ENCODE measurements at places on chromosomes 3 and 15.

DNA sequence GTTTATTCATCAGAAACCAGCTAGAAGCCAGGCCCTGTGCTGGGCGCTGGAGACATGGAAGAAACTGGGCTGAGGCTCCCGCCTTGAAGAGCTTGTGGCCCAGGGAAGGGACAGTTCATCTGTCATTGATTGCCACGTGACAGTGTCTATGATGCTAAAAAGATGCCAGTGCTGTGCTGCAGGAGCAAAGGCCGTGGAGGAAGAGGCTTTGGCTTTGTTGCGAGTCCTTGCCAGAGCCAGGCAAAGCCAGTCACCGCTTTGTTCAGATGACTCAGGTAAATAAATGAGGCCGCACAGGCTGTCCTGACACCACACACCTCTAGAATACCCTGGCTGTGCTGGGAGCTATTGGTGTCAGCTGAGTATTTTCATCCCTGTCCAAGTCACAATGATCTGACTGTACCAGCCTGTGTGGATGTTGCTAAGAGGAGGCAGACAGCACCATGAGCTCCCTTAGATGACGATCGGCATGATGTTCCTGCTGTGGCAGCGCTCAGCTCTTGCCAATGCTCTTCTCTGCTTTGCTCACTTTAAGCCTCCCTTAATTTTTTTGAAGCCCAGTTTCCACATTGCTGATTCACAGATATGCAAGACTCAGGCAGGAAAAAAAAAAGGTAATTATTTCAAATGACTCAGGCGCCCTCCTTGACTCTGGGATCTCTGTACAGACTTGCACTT, 77.5 kb downstream of the CCNL1 start:
- DNase-seq = no peak

GRCh38 chr3:127768346-127769008, 53.8 kb downstream of the MGLL start:
- DNase-seq = peak; percentile 92

DNA sequence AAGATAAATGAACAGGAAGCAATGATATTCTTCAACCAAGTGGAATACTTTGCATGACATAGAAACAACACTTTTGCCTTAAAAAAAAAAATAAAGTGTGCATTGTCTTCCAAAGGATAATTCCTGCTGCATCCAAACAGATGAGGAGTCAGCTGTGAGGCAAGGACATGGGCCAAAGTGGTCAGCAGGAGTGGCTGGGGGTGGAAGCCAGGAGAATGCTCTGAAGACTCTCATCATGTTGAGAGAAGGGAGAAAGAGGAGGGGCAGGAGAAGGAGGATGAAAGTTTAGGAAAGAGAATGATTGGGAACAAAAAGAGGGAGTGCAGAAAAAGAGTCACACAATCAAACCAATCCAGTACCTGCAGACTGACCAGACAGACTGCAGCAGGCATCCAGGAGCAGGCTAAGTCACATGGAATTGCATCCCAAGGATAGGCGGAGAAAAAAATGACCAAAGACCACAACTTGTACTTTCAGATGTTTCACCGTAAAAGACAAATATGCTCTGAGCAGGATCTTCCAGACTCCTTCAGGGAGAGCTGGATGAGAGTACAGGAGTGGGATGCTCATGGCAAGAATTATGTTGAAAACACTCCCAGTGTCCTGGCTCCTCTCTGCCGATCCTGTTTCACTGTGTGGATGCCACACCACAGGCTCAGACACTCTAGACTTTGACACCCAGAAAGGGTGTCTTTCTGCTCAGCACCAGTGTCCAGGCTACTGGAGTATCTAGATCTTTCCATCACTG, 11.9 kb downstream of the ABI3BP start:
- DNase-seq = no peak

- no peak for DNase-seq
Observed at GRCh38 chr3:134525293-134525692, 39.4 kb downstream of the CEP63 start.

- no peak for DNase-seq
Observed at GRCh38 chr15:100688549-100689120, 86.2 kb downstream of the ASB7 start.

DNA sequence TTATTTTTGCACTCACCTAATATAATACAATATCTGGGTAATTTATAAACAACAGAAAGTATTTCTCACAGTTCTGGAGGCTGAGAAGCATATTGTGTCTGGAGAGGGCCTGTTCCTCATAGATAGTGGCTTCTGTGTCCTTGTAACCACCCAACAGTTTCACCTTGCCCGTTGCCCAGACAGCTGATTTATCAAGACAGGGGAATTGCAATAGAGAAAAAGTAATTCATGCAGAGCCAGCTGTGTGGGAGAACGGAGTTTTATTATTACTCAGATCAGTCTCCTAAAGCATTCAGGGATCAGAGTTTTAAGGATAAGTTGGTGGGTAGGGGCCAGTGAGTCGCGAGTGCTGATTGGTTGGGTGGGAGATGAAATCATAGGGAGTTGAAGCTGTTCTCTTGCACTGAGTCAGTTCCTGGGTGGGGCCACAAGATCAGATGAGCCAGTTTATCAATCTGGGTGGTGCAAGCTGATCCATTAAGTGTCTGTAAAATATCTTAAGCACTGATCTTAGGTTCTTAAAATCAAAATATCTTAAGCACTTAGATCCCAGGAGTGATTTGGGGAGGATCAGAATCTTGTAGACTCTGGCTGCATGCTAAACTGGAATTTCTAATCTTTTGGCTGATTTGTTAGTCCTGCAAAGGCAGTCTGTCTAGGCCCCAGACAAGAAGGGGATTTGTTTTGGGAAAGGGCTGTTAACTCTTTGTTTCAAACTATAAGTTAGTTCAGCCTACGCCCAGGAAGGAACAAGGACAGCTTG, 33.9 kb upstream of the C15orf39 start:
- no peak for DNase-seq

- no peak for DNase-seq
Observed at GRCh38 chr3:114179575-114179974, 723 bp upstream of the DRD3 start.

GRCh38 chr15:47360305-47360704, 357.0 kb upstream of the SEMA6D start:
- no peak for DNase-seq

GRCh38 chr15:88881775-88882174, 13.6 kb downstream of the HAPLN3 start:
- DNase-seq = no peak

- DNase-seq = no peak
Observed at GRCh38 chr3:52779011-52779836, 1.8 kb downstream of the ITIH1 start.

DNA sequence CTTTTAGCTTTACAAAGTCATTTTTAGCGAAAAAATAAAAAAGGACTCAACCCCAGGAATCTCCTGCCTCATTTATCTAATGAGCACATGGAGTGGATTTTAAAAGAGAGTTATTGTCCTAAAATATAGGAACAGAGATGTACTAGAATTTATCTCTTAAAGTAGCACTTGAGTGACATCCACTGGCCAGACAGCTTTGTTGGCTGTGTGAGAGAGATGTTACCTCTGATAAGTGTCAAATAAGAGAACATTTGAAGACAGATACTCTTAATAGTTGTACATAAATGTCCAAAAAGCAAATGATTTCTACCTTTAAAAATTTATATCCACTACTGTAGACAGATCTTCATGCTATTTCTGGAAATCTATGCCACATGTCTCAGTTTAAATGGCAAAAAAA, 12.3 kb upstream of the MFSD1 start:
- peak; percentile 44 for DNase-seq

DNA sequence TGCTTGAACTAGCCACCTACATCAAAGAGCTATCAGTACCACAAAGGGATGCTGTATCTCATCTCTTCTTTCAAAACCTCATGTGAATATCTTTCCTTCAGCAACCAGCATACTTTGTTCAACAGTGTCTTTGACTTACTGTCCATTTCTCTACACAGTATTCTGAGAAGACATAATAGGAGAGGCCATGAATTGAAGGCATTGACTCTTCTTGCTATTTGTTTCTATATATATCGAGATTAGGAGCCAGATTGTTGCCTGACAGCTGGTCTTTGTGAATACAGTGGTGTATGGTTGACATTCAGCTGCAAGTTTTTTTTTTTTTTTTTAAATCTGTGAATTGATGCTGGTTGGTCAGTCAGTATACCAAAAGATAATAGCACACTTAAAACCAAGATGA, 12.1 kb upstream of the CSRNP1 start:
- DNase-seq = no peak

DNA sequence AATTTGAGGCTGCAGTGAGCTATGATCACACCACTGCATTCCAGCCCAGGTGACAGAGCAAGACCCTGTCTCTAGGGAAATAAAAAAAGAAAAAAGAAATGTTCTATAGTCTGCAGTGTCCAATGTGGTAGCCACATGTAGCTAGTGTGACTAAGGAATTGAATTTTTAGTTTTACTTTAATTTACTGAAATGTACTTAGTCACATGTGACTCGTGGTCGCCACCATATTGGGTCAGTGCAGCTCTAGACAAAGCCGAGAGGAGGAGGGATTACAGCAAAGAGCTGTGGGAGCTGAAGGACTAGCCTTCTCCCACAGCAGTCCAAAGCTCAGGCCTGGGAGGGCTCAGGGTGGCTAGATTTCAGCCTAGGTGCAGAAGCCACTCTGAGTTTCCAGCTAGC, 65.9 kb upstream of the NTRK3 start:
- no peak for DNase-seq

- DNase-seq = no peak
Observed at GRCh38 chr3:143271136-143271535, 151.6 kb downstream of the CHST2 start.

DNA sequence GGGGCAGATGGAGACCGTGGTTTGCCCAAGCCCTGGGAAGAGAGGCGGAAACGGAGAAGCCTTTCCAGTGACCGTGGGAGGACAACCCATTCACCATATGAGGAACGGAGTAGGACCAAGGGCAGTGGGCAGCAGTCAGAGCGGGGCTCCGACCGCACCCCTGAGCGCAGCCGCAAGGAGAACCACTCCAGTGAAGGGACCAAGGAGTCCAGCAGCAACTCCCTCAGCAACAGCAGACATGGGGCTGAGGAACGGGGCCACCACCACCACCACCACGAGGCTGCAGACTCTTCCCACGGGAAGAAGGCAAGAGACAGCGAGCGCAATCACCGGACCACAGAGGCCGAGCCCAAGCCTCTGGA, 2.0 kb downstream of the RBM15B start:
- DNase-seq = no peak

GRCh38 chr3:185082149-185082548, 70.7 kb downstream of the C3orf70 start:
- no peak for DNase-seq

- no peak for DNase-seq
Observed at GRCh38 chr15:67765701-67766100, 59.6 kb upstream of the SKOR1 start.

DNA sequence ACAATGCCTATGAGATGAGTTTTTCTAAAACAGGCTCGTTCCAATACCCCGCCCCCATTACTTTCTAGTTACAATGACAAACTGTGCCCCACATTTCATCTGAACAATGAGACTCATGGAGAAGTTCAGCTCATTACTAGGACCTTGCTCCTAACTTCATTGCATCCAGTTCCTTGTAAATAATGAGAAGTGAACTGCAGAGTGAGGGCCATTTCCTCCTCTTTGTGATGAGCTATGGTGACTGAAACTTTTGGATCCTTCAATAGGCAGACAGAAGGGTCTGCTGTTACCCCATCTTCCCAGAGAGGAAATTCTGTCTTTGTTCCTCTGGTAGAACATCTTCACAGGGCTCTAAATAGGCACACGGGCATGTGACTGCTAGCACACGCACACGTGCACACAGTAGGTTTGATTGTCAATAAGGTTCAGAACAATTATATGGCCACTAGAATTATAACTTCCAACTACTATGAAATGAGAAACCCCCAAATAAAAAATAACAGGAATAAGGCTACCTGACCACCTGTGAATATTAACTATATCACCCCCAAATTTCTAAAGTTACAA, 51.8 kb downstream of the SERP1 start:
- no peak for DNase-seq

GRCh38 chr3:50230794-50231125, 5.2 kb upstream of the GNAI2 start:
- no peak for DNase-seq

DNA sequence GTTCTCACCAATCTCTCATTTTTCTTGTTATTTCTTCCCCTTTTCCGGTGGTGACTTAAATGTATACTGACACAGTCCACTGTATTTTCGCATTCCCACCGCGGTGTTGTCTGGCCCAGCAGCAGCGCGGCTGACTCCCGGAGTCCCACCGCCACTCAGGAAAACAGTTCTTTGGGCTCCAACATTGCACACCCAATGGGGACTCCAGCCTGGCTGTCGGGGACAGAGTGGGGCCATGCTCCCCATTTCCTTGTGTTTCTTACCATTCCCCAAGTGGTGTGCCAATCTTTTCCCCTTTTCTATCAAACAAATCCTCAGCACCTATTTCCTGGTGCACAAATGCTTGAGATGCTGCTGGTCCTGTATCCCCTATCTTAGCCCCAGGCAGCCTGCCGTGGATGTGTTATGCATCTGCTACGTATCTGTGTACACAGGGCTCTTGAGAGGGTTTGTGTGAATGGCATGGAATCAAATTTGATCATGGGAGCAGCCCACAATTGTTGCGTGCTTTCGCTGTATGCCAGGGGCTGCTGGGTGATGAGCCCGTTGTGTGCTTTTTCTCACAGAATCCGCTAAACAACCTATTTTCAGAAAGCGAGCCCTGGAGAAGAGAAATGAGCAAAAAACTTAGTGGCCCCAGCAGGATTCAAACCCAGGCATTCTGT, 219.1 kb upstream of the RGMA start:
- no peak for DNase-seq

DNA sequence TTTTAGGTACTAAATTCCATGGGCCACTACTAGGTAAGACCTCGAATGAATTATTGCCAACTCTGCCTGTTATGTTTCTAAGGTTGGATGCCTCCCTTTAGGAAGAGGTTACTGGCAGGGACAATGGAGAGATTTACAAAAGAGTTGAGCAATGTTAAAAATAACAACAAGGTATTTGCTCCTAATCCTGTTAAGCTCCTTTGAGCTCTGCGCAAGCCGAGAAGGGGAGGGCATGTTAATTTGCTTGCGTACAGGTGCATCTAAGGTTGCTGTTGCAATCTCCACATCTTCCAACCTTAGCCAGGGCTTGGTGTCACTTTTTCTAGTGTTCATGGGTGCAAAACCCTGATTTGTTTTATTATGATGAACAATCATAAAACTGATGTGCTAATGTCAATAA, 161.5 kb upstream of the TPM1 start:
- DNase-seq = no peak

GRCh38 chr3:52140000-52140399, 14.2 kb downstream of the POC1A start:
- DNase-seq = no peak

DNA sequence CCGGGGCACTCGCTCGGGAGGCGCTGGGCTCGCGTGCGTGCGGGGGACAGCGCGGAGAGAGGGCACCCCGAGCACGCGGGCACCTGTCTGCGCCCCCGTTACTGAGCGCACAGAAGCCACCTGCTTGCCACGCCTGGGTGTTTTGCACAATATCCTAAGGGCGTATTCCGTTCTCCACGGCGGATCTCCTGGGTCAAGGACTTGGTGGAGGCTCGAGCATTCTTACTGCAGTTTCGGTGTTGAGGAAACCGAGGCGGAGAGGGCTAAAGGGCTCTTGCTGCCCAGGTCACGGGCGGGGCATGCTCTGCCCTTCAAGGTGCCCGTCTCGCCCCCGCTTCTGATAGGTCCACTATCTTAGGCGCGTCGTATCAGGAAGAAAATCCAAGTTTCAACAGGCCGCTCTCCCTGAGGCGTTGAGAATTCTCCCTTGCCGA, 526 bp downstream of the GPD1L start:
- no peak for DNase-seq

Measured in fibroblast of skin of left quadriceps (primary cell).